ENCODE measurements at places on chromosomes 7 and 10. TPM values are rescaled to one million over a fixed set of nuclear protein-coding genes. Genes with fewer than 3 reads are reported as not detected.

The TMEM140 gene
- 74.1 TPM for total RNA-seq

The ZC3HAV1L gene
- total RNA-seq: 1.2 TPM

The ANKRD30A gene
- not detected for total RNA-seq

The CUBN gene
- 1.1 TPM for total RNA-seq

The MPP7 gene
- 12.5 TPM for total RNA-seq

The ELFN1 gene
- total RNA-seq: 0.46 TPM

The IL2RA gene
- total RNA-seq: 1.8 TPM

The FAM25A gene
- not detected for total RNA-seq

The NEBL gene
- total RNA-seq: 1.2 TPM

The LRIT1 gene
- total RNA-seq: not detected

The C10orf71 gene
- 356 TPM for total RNA-seq

The IDI2 gene
- total RNA-seq: 182 TPM

The TMEM139 gene
- not detected for total RNA-seq

The DTX2 gene
- 13.6 TPM for total RNA-seq

The OPN4 gene
- 0.17 TPM for total RNA-seq

The FGF8 gene
- total RNA-seq: not detected

The PIP gene
- not detected for total RNA-seq

The FAM25G gene
- total RNA-seq: not detected

The ABCB4 gene
- total RNA-seq: 2.5 TPM

The ECHDC3 gene
- 146 TPM for total RNA-seq

The BBS9 gene
- total RNA-seq: 4.5 TPM

The TMEM270 gene
- not detected for total RNA-seq

The PPP1R17 gene
- total RNA-seq: not detected

The ASB10 gene
- total RNA-seq: 9.7 TPM

The MKI67 gene
- total RNA-seq: 0.84 TPM

The SYT15B gene
- total RNA-seq: 0.36 TPM

The NUTM2A gene
- total RNA-seq: 1.2 TPM

The CTBP2 gene
- total RNA-seq: 49.8 TPM

The SPACDR gene
- total RNA-seq: not detected

The SOSTDC1 gene
- total RNA-seq: not detected

The PALD1 gene
- 3.7 TPM for total RNA-seq
